ENCODE measurements at places on chromosomes 6 and 20.

GRCh38 chr6:5261545-5262109 is 314 bp downstream of the FARS2 start:
- DNase-seq: no peak

DNA sequence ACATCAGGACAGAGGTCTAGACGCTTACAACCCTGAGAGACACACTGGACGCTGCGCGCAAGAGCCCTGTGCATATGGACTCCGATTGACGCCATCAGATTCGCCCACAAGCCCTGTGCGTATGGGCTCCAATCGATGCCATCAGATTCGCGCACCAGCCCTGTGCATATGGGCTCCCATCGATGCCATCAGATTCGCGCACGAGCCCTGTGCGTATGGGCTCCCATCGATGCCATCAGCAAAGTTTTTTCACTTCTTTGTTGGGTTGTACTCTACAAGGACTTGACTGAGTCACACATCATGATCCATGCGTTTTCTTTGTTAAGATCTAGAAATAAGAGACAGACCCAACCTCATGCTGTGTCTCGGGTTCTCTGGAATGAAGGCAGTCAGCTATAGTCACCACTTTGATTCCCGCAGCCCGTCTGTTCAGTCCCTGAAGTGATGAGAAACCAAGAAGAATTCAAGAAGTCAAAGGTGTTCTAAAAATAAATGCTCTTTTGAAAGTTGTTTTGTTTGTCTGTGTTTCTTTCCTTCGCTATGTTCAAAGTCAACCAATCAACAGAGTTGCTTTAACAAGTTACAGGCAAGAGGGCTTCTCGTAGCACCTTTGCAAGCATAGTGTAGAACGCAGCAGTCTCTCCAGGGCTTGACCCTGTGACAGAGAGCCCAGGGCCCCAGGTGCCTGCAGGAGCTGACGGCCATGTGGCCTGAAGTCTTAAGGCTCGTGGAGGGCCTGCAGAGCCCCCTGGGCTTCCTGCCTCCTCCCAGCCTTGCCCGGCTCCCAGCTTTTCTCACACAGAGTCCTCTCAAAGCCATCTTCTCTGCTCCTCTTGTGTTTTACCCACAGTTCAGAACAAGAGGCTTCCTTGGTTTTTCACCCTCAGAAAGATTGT is 7.9 kb downstream of the RPS6KA2 start:
- DNase-seq: no peak

- no peak for DNase-seq
Observed at GRCh38 chr6:11428895-11429294, 108.7 kb upstream of the TMEM170B start.

- no peak for DNase-seq
Observed at GRCh38 chr20:44735816-44736169, 9.9 kb upstream of the KCNK15 start.

DNA sequence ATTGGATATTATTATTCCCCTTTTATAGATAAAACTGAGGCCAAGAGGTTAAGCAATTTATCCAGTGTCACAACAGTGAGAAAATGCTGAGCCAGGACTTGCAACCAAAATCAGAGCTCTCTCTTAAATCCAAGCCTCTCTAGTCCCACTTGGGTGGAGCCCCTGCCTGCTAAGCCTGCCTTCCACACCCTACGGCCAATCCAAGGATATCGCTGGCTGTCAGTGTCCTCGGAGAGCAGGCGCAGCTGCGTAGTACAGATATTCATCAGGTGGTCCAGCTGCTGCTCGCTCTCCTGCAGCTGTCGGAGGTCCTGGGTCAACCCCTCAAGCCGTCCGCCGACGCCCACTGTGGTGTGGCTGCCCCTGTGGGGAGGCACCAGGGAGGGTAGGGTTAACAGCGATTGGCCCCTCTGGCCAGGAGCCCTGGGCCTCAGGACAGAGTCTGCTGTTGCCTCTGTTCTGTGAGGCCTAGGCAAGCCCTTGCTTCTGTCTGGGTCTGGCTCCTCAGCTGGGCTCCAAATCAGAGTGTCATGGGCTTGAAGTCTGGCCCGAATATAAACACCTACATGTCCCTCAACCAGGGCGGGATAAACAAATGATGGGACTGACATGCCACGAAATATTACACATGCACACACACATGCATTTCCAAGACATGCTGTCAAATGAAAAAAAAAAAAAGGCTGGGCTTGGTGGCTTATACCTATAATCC is 3.9 kb upstream of the NECAB3 start:
- DNase-seq: no peak

- no peak for DNase-seq
Observed at GRCh38 chr6:125220712-125221111, 67.1 kb downstream of the TPD52L1 start.

DNA sequence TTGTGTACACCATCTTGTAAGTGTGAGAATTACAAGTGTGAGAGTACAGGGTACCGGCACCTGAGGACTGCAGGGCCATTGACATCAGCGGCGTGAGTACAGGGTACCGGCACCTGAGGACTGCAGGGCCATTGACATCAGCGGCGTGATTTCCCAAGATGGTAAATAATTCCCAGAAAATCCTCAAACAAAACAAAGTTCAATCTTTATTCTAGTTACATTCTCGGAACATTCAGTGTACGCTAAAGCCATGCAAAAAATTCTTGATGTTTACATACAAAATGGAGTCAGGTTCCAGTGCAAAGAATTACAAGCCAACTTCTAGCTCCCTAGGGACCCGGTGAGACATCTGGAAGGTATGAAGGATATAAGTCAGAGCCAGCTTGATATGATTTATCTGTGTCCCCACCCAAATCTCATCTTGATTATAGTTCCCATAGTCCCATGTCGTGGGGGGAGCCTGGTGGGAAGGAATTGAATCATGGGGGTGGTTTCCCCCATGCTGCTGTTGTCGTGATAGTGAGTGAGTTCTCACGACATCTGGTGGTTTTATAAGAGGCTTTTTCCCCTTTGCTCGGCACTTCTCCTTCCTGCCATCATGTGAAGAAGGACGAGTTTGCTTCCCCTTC is 172.7 kb downstream of the TTLL2 start:
- DNase-seq: no peak

- DNase-seq: no peak
Observed at GRCh38 chr6:126300126-126300525, 39.8 kb upstream of the CENPW start.

DNA sequence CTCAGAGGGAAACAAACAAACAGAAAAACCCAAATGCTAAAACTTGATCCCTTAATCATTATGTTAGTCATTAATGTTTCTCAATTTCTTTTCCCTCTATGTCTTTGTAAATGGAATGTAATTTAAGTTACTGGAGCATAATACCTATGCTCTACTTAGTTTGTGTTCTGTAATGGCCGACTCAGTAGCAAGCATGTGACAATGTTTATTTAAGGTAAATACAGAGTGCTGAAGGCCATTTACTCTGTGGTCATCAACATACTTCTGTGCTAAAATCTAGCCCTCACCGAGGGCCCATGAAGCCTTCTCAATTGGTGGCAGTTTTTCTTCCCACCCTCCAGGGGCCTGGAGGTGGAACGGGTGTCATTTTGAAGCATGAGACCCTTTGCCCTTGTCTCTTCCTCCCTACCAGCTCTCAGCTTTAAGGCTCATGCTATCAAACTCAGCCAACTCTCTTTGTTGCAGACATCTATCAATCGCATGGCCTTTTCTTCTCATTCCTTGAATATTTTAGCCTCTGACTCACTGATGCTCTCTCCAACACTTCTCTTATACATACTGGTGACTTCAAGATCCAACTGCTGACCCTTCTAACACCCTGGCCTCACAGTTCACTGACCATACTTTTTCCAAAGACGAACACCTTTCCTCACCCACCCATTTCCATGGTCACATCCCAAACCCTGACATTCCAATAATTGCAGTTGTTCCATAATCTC is 48.2 kb downstream of the STX7 start:
- no peak for DNase-seq

DNA sequence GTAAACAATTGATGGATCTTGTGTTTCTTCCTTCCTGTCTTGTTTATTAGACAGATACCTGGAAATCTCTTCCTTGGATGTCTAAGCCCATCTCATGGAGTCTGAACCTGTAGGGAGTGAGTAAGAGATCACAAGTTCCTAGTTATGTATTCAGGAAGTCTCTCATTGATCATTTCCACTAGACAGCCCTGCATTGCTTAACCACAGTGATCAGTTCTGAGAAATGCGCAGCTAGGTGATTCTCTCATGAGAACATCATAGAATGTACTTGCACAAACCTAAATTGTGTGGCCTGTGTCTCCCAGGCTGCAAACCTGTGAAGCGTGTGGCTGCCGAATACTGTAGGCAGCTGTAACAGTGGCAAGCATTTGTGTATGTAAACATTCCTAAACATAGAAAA is 39.1 kb downstream of the FAM120B start:
- DNase-seq: no peak

DNA sequence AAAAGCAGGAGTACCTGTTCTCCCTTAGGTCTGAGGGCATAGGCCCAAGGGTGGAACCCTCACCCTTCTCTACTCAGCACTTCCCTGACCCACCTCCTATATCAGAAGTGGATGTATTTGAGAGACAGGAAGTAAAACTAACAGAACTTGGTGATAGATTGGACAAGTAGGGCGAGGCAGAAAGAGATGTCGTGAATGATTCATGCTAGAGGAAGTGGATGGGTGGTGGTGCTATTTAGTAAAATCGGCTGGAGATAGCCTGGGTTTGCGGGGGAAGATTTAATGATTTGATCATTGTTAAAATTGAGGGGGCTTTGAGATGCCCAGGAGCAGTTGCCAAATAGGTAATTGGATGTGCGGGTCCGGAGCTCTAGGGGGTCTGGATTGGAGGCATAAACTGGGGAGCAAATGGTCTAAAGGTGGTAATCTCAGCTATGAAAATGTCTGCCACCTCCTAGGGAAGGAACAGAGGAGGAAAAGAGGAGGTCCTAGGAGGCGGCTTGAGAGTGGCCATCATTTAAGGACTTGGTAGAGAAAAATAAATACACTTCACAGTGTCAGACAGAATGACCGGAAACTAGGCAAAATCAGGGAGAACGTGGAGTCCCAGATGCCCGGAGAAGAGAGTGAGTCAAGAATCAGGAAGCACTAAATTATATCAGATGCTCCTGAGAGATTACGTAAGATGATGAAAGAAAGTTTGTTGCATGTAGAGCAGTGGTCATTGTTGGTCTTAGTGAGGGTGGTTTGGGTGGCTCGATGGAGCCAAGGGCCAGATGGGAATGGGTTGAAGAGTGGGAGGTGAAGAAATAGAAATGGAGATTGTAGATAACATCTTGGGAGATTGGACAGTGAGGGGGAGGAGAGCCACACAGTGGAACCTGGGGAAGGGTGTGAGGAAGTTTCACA is 142.0 kb downstream of the CEP57L1 start:
- no peak for DNase-seq

DNA sequence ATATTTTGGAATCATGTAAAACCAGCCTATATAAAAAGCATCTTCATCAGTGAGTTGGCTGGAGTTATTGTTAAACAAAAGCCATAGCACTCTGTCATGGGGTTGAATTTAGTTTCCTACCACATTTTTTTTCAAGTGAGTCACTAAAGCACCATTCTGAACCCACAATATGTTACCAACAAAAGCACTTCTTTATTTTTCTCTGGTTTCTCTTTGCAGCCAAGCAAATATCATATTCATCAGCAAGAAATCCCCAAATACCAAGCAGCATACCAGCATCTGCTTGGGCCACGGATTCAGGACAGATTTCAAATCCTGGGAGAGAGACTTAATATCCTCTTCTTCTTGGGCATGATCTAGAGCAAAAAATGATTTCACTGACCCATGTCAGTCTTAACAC is 441.4 kb downstream of the BCKDHB start:
- DNase-seq: no peak

DNA sequence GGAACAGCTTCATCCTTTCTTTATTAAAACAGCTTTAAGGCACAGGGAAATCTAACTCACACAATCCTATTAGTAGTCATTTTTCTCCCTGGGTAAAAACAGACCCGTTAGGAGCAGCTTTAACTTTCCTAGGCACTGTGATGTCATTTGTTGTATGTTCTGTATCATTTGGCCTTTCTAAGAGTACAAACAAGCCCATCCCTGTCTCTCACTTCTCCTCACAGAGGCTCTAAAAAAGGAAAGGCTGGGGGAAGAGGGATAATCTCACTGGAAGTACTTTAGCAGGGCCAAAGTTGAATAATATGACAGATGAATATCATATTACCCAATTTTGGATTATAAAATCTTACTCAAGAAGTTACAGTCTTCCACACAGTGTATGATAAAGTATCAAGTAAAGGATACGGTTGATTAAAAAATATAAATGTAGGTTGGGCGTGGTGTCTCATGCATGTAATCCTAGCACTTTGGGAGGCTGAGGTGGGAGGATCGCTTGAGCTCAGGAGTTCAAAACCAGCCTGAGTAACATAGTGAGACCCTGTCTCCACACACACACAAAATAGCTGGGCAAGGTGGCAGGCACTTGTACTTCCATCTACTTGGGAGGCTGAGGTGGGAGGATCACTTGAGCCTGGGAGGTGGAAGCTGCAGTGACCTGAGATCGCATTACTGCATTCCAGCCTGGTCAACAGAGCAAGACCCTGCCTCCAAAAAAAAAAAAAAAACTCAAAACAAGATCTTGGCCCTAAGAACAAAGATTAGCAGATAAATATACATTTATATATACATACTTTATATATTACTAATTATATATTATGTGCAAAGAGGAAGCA is 7.9 kb downstream of the NUDT3 start:
- DNase-seq: no peak

DNA sequence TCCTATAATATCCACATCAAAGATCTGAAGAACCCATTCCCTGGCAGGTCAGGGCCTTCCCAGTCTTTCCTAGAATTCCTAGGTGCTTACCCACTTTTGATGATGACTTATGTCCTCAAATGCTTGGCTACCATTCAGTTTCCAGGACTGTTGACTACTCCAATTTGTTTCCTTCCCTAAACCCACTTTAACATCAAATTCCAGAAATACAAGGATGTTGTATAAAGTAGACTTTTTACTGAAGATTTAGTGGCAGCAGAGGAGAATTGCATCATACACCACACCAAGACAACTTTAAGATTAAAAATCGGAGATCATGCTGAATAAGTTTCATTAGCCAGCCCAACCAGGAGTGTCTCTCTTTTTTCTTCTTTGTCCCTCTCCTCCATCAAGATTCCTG is 203.3 kb upstream of the LAMP5 start:
- DNase-seq: no peak

DNA sequence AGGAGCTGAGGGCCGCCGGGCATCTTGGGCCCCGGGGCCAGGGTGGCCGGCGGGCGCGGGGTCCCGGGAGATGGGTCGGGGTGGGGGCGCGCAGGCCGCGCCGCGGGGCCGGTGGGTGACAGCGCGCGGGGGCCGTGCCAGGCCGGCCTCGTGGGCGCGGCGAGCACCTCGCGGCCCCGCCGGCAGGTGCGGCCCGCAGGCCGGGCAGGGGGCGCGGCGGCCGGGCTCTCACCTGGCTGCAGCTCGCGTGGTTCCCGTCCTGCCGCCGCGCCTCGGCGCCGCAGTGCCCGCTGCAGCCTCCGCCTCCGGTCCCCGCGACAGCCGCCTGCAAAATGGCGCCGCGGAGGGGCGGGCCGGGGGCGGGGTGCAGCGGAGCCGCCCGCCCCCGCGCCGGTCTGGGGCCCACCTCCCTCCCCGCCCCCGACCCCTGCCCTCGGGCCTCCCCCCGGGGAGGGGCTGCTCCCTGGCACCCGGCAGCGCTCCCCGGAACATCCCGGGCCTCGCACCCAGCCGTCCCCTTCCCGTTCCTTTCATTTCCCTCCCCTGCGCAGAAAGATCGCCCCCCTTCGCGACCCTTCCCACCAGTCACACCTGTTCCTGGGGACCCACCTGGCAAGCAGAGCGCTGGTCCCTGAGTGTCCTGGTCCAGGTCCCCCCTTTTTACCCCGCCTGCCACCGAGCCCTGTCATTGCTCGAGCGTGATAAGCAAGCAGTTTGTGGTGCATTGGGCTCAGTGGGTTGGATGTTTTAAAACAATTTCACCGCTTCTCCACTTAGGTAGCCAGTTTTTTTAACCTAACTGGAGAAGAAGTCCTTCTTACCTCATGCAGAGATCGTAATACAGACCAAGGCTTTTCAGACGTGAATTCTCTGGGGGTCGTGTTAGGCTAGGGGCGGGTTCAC is at the start of gene SLC23A2:
TSS of gene SLC23A2 (minus strand) at position 337 of the 903 bp plus-strand sequence. CDS start 68,948 bp downstream, outside the sequence.
- peak; percentile 44 for DNase-seq

All from stimulated activated CD8-positive, alpha-beta memory T cell treated with anti-CD3 and anti-CD28 coated beads, Interleukin-2, amount 100 ng/mL, for 1 hour (primary cell).